Neural progenitor cell (in vitro differentiated cells): ENCODE measurements at places on chromosomes 12 and 14. TPM values are rescaled to one million over a fixed set of nuclear protein-coding genes. Genes with fewer than 3 reads are reported as not detected.

Gene SCN8A
- 9.3 and 14.2 TPM in 2 replicates for total RNA-seq

Gene C1S
- total RNA-seq = 0.56 and 2.1 TPM in 2 replicates

Gene EEA1
- total RNA-seq = 6.6 and 11.6 TPM in 2 replicates

Gene APOLD1
- total RNA-seq = 7.4 and 11.8 TPM in 2 replicates

Gene IGFBP6
- 2.5 and 2.6 TPM in 2 replicates for total RNA-seq

GRCh38 chr12:116855744-116856470 is 25.3 kb downstream of the HRK start:
- no peaks in the 10 kb centered on the region for H3K36me3 ChIP-seq
- H3K4me1 ChIP-seq = no peaks in the 10 kb centered on the region
- H3K27me3 ChIP-seq = no peaks in the 10 kb centered on the region
- no peak overlapping the region for H3K27ac ChIP-seq
- H3K4me3 ChIP-seq = no peak overlapping the region

DNA sequence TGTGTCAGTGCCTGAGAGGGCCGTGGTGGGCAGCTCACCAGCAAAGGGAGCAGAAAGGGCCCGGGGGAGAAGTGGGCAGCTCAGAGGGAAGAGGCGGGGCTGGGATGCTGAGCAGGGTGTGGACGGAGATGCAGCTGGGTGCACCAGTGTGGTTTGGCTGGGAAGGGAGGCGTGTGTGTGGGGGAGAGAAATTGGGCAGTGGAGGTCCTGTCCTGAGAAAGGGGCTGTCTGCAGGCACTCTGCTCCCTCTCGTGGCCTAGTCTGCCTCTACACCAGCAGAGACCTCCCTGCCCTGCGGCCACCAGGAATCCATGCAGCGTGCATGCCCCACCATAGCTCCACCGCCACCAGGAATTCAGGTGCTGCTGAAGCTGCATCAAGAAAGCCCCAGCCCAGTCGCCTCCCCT is 6.4 kb downstream of the TMEM121 start:
- no peak overlapping the region for H3K27ac ChIP-seq
- peaks cover 43% of the 10 kb centered on the region for H3K27me3 ChIP-seq
- no peak overlapping the region for H3K4me3 ChIP-seq
- peak; percentile 45 for DNase-seq
- H3K36me3 ChIP-seq = no peaks in the 10 kb centered on the region

DNA sequence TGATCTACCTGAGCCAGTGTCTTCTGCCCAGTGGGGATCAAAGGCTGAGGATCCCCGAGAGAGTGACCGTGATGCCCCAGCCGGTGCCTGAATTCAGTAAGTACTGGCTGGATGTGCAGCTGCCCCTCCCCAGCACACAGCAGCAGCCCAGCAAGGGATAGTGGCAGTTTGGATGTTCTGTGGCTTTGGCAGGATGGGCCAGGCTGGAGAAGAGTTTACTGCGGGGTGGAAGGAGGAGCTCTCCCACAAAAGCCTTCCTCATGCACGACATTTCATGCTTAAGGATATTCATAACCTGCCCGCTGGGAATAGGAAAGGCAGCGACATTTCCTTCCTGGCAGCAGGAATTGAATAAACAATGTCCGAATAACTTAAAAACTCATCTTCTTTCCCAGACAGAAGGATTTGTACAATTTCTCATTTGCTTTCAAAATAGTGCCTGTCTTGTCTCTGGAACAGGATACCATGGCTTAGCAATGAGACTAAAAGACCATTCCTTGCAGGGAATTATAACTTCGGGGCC is 135.6 kb upstream of the PRMT8 start:
- no peak overlapping the region for H3K4me3 ChIP-seq
- no peaks in the 10 kb centered on the region for H3K27me3 ChIP-seq
- peaks cover 3% of the 10 kb centered on the region for H3K4me1 ChIP-seq
- H3K36me3 ChIP-seq = no peaks in the 10 kb centered on the region

- no peaks in the 10 kb centered on the region for H3K4me1 ChIP-seq
- H3K36me3 ChIP-seq = no peaks in the 10 kb centered on the region
- no peak for DNase-seq
- no peaks in the 10 kb centered on the region for H3K27me3 ChIP-seq
- no peak overlapping the region for H3K27ac ChIP-seq
These were observed 18.8 kb upstream of the CATSPERB start for GRCh38 chr14:91750634-91751198.

DNA sequence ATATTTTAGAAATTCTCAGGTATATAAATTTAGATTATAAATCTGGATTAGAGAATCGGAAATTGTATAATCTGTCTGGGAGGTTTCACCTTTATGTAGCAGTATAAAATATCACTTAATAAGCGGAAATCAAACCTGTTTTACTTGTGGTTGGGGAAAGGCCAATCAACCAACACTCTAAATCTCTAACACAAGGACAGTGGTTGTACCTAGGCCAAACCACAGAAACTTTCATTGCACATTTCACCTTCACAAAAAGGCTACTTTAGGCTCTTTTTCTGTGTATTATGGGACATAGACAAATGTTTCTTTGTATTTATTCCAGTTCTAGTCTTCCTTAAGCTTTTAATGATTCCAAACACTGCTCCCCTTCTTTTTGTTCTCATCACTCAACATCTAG is 19.8 kb downstream of the ERH start:
- H3K4me3 ChIP-seq = no peak overlapping the region
- no peak for DNase-seq
- H3K27ac ChIP-seq = no peak overlapping the region
- H3K4me1 ChIP-seq = no peaks in the 10 kb centered on the region
- H3K36me3 ChIP-seq = peaks cover 31% of the 10 kb centered on the region

DNA sequence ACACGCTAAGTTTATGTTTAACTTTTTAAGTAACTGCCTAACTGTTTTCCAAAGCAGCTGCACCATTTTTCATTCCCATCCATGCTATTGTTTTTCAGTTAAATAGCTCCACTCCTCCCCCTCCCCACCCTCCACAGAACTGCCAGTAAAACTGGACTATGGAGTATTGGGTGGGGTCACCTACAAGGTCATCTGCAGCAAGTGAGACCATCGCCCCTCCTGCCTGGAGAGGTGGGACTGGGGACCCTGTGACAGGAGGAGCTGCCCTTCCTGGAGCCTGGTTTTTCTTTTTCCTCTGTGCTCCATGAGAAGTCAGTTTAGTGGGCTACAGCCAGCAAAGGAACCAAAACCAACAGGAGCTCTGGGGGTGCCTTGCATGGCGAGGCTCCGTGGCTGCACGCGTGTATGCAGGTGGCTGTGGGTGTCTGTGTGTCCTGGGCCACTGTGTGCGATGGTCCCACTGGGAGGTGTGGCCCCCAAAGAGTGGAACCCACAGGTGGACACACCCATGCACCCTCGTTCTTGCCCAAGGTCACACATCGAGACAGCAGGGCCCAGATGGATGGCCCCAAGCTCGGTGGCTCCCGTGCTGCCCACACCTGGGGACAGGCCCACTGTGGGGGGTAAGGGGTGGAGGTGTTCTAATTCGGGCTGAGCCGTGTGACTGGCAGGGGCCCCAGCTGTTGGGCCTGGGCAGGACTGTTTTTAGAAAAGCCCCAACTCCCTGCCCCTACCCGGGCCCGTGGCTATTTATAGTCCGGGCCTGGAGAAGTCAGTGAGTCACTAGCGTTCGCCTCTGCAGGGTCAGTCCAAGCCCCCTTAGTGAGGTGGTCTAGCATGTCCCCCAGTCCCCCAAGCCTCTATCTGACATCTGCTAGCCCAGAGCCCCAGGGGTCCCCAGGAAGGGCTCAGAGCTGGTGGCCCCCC is 2.3 kb upstream of the ADSS1 start:
- DNase-seq = no peak
- peaks cover 13% of the 10 kb centered on the region for H3K4me1 ChIP-seq
- no peak overlapping the region for H3K27ac ChIP-seq
- no peaks in the 10 kb centered on the region for H3K27me3 ChIP-seq

DNA sequence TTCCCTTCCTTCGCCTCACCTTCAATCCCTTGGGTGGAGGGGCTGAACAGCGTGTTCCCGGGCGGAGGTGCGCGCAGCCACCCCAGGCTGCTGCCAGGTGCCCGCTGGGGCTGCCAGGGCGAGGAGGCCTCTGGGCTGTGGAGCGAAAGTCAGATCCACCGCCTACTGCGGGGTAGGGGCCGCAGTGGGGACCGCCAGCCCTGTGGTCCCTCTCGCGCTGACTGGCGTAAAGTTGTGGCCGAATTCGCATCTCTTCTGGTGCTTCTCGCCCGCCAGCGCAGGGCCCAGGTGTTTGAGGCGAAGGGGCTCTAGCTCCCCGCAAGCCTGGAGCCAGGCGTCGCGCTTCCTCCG is 6.9 kb upstream of the HOXC4 start:
- H3K36me3 ChIP-seq = no peaks in the 10 kb centered on the region
- no peak overlapping the region for H3K4me3 ChIP-seq
- no peaks in the 10 kb centered on the region for H3K4me1 ChIP-seq
- DNase-seq = no peak
- H3K27ac ChIP-seq = no peak overlapping the region

- H3K27me3 ChIP-seq = peaks cover 40% of the 10 kb centered on the region
- peak; percentile 53 for DNase-seq
- H3K36me3 ChIP-seq = no peaks in the 10 kb centered on the region
- no peak overlapping the region for H3K27ac ChIP-seq
- H3K4me3 ChIP-seq = no peak overlapping the region
- peaks cover 14% of the 10 kb centered on the region for H3K4me1 ChIP-seq
These were observed 62.1 kb downstream of the TNFAIP2 start for GRCh38 chr14:103185051-103186029.

GRCh38 chr12:131862600-131862993 is 31.8 kb upstream of the ULK1 start:
- no peaks in the 10 kb centered on the region for H3K36me3 ChIP-seq
- H3K27ac ChIP-seq = no peak overlapping the region
- no peak for DNase-seq
- H3K4me3 ChIP-seq = no peak overlapping the region

DNA sequence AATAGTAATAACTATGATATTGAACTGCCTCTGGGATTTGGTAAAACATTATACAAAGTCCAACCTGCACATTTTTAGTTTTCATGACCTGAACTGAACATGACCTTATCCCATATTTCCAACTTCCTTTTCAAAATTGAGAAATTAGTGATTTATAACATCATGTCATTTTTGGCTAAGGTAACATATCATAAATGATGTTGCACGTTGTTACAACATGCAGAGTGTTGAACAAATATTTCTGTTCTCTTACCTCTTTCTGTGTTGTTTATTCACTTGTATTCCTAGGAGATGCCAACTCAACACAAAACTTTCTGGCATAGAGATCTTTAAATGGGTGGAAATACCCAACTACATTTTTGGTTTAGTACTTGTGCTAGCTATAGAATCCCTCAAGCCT is 496.0 kb downstream of the SLC6A15 start:
- no peak overlapping the region for H3K27ac ChIP-seq
- no peak for DNase-seq
- no peaks in the 10 kb centered on the region for H3K4me1 ChIP-seq
- no peaks in the 10 kb centered on the region for H3K36me3 ChIP-seq
